ENCODE measurements at places on chromosomes 12 and 14.

DNA sequence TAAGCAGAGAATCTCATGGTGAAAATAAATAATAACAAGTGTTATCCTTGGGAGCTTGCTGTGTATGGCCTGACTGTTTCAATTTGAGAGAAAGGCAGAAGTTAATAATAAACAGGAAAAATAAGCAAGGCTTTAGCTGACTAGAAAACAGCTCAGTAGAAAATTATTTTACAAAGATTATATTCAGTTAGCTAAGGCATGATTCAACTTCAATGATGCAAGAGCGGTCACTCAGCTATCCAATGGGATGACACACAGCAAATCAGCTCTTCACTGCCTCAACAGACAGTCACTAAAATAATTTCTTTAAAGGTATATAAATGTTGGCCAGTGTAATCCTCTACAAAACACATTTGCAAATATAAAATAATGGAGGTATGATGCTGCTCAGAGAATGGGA, 18.6 kb downstream of the GSTZ1 start:
- DNase-seq: no peak

GRCh38 chr12:119829439-119829838, 47.7 kb downstream of the CIT start:
- no peak for DNase-seq

DNA sequence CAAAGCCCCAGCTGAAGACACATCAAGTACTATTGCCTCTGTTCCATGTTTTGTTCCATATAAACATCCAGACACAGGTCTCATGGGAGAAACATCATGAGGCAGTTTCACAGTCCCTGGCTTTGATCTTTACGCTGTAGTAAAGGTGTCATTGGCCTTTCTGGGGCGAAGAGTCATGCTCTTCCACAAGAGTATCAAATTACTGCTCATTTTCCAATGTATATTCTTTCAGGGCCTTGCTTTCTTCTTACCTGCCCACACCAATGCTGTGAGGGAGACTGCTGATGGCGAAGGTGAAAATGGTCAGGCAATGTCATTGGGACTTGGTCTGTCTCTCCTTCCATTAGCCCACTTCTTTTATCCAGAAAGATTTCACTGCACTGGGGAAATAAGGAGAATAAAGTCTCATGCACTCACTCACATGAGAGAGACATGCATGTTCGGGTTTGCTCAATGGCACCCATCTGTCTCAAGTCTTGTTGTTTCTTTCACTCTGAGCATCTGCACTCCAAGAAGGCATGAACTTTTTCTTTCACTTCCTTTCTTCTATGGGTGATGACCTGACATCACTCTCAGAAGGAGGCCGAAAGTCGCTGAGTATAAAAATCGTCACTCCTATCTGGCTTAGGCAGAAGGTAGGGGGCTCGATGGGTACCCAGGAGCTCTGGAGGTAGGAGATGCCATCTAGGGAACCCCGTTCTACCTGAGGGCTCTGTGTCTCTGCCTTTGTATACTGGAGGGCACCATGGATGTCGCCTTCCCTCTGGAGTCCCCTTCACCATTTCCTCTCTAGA, 1.3 kb upstream of the JDP2 start:
- DNase-seq: no peak

GRCh38 chr12:44571006-44571550, 305.0 kb downstream of the NELL2 start:
- no peak for DNase-seq

- DNase-seq: no peak
These were observed 31.3 kb downstream of the CYP46A1 start for GRCh38 chr14:99715266-99716000.

DNA sequence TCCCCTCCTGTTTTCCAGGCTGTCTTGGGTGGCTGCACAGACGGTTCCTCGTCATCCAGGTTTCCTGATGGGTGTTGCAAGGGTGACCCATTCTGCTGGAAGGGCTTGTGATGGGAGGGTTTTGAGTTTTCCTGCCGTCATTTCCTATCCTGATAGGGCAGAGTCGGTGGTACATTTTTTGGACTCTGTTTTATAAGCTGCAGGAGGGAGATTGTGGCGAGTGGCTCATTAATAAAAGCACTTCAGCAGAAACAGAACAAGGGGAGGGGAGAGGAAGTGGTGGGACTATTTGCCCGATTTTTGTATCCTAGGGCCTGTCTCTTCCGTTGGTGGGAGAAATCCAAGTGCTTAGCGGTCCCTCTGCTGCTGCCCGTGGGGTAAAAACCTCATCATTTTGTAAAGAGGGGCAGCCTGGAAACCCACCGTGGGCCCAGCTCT, 40.0 kb downstream of the TSPAN9 start:
- no peak for DNase-seq

GRCh38 chr14:76687611-76688382, 73.5 kb upstream of the VASH1 start:
- no peak for DNase-seq

GRCh38 chr12:67410667-67411067, 141.5 kb downstream of the CAND1 start:
- no peak for DNase-seq

DNA sequence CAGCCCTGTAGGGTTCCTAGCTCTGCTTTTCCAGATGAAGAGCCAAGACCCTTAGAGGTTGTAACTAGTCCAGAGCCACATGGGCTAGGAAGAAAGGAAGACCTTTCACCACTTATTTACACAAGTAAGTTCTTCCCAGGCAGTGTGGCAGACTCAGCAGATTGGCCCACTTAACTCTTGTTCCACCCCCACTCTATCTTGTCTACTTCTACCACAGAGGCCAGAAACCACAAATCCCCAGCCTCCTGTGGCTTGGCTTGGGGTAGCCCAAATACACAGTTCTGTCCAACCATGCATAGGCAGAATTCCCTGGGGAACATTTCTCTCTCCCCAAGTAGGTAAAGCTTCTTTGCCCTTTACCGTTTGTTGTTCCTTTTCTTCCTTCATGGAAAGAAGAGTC, 383.5 kb downstream of the RGS6 start:
- DNase-seq: peak; percentile 39

GRCh38 chr12:39682689-39683477, 63.3 kb upstream of the ABCD2 start:
- DNase-seq: no peak

DNA sequence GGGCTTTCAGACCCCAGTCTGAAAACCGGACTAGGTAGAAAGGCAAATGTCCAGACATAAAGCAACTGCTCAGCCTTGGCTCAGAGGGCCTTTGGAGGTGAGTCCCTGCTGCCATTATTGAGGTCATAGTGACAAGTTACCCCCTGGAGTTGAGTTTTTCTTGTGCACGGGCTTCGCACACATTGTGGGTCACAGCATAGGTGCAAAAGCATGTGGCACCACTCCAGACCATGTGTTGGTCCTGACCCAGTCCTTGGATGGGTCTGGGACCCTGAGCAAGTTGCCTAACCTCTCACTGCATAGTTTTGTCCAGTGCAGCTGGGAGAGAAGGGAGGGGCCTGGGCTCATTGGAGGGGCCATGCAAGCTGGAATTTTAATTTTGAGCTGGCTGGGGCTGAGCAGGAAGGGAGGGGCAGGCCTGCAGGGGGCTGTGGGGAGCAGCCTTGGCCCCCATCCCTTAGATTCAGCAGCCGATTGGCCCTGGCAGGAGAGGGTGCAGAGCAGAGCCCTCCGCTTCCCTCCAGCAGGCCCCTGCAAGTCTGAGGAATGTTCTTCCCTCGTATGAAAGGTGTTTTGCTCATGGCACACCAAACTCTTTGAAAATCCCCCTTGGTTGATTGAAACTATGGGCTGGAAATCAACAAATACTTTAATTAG, 4.2 kb upstream of the KRT5 start:
- no peak for DNase-seq

DNA sequence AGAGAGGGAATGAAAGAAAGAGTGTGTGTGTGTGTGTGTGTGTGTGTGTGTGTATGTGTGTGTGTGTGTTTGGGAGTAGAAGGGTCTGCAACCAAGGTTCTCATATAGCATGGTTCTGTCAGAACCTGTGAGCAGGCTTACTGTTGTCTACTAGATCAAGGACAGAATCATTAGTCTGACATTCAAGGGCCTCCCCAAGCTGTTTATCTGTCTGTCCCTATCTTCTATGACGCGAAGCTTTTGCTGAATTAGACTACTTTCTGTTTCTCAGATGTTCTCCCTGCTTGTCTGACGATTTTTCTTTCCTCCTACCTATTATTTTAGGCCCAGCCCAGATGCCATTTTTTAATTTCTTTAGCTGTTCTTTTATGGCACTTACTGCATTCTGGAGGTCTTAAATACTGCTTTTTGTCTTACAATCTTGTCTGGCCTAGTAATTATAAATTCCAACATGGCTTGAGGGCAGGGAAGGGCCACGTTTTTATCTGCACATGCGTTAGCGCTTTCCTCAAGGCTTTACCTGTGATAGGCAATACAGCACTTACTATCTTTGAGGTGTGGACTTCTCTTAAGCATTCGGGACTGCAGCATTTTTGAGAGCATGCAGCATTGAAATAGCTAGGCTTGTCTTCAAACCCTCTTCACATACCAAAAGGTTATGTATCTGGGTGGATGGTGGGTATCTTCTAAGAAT, 150.2 kb downstream of the TTLL5 start:
- no peak for DNase-seq

DNA sequence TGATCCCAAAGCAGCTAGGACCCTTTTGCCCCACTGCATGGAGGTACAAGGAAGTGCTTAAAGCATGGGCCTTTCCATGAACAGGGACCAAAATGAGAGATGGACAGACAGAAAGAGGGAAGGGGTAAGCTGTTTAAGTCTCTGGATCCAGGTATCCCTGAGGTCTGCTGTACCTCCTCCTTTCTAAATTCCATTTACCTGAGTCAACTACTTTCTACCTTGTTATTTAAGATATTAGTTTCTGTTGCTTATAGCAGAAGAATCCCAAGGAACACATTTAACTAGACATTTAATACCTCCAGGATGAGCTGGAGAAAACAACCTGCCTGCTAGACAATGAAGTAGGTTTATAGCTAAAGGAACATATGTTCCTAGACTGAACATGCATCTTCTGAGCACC, 157.6 kb upstream of the TMCC3 start:
- DNase-seq: no peak

DNA sequence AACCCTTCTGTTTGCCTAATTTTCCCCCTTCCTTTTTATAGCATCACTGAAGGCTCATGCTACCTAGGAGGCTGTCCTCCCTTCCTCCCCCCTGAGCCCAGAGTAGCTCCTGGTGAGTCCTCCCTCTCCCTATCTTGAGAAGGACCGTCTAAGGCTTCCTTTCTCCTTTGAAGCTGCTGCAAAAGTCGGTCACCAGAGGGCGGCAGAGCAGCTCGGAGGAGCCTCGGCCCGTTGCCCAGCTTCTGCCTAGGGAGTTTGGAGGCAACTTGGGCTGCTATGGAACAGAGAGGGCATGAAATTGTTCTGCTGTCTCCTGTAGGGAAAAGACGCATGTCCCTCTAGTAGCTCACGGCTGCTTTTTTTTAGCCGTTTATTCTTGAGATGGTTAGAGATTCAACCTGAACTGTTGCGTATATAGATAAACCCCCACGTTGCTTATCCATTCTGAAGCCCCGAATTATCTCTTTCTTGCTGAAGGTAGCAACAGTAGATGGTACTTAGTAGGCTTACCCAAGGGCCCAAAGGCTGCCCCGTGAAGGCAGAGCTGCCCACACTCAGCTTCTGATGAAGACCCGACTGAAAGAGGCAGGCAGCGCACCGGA, 5.7 kb downstream of the WNT5B start:
- peak; percentile 89 for DNase-seq

DNA sequence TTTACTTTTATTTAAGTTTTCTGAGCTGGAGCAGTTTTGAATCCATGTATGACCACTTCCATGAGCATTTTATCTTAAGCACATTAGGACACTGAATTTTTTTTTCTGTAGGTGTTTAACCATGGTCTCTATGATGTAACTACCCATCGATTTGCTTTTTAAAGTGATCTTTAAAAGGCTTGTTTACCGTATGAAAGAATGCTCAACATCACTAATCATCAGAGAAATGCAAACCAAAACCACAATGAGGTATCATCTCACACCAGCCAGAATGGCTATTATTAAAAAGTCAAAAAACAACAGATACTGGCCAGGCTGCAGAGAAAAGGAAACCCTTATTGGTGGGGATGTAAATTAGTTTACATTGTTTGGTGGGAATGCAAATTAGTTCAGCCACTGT, 23.0 kb downstream of the GLRX5 start:
- no peak for DNase-seq

GRCh38 chr14:105019861-105020814, 745 bp downstream of the CDCA4 start:
- no peak for DNase-seq

GRCh38 chr14:81137316-81137715, 83.4 kb downstream of the GTF2A1 start:
- DNase-seq: peak; percentile 82

- no peak for DNase-seq
These were observed 140.3 kb upstream of the SEL1L start for GRCh38 chr14:81673930-81674329.

DNA sequence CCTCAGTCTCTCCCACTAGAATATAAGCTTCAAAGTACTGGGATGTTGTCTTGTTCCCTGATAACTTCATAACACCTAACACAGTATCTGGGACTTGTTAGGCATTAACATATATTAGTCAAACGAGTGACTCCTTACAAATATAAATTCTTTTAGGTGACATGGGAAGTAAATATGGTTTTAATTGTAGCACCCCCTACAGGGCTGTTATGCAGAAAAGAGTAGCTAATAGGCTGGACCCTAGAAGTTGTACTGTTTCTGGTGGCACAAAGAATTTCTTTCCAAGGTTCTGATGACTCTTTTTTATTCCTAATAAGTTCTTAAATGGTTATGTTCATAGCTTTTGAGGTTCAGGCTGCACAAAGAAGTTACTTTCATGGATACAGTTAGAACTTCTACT, 29.8 kb downstream of the GPATCH2L start:
- DNase-seq: no peak

DNA sequence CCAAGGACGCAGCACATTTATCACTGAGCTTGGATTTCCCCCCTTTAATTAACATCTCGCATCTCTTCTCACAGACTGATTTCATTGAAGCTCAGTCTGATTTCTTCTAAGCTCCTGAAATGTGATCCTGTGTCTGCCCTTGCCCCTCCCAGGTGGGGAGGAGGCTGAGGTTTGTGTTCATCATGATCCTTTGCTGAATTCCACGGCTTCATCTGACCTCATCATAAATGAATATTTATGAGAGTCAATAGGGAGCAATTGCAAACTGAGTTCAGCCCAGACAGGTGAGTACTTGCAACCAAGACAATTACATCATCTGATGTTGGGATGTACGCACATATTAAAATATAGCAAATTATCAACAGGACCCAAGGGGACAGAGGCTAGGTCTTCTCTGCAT, 72.4 kb downstream of the MAP1LC3B2 start:
- DNase-seq: no peak

- no peak for DNase-seq
These were observed 30.4 kb upstream of the SIX1 start for GRCh38 chr14:60679566-60680258.

GRCh38 chr14:61565836-61566536, 129.3 kb upstream of the HIF1A start:
- DNase-seq: no peak

Measured in urothelium cell line (cell line).